Ovary (tissue), 10 donors: ENCODE measurements at places on chromosomes 6 and 20. TPM values are rescaled to one million over a fixed set of nuclear protein-coding genes. Genes with fewer than 3 reads are reported as not detected.

- peak overlapping the region; percentile 72 for H3K4me3 ChIP-seq
- H3K4me1 ChIP-seq = peaks cover 9% of the 10 kb centered on the region
- H3K27ac ChIP-seq = peak overlapping the region; percentile 97
- DNase-seq = peak; percentile 17
Measured at GRCh38 chr20:36572701-36573102, 695 bp upstream of the TGIF2 start.

- H3K36me3 ChIP-seq = no peaks in the 10 kb centered on the region
- no peaks in the 10 kb centered on the region for H3K4me1 ChIP-seq
- no peak for DNase-seq
- H3K27ac ChIP-seq = no peak overlapping the region
- no peak overlapping the region for H3K4me3 ChIP-seq
- H3K27me3 ChIP-seq = no peaks in the 10 kb centered on the region
Measured at GRCh38 chr6:72267470-72267869, 354.4 kb upstream of the KCNQ5 start.

- no peaks in the 10 kb centered on the region for H3K27me3 ChIP-seq
- no peak overlapping the region for H3K27ac ChIP-seq
- DNase-seq = no peak
- H3K4me1 ChIP-seq = no peaks in the 10 kb centered on the region
- H3K4me3 ChIP-seq = no peak overlapping the region
- H3K36me3 ChIP-seq = no peaks in the 10 kb centered on the region
Measured at GRCh38 chr6:85389151-85389797, 60.6 kb upstream of the NT5E start.

Gene WFDC12
- not detected for total RNA-seq

Gene GNRH2
- 1.2 TPM for total RNA-seq

Gene SYCP2L
- total RNA-seq = 1.2 TPM

DNA sequence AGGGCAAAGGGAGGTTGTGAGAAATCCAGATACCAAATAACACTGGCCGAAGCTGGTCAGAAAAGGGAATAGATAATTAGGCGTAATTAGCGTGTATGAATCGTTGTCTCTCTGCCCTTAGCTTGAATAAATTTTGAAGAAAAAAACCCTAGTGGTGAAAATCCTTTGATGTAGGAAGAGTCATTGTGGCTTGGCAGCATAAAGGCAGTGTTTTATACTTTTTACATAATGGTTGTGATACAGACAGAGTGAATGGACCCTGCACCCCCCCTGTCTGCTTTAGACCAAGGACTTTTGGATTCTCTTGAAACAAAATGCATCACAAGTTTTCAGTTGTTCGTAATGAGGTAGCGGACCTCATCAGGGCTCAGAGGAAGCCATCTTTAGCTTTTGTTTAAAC is 126.5 kb downstream of the AFG1L start:
- DNase-seq = no peak
- H3K36me3 ChIP-seq = no peaks in the 10 kb centered on the region
- no peak overlapping the region for H3K4me3 ChIP-seq
- H3K4me1 ChIP-seq = no peaks in the 10 kb centered on the region
- no peak overlapping the region for H3K27ac ChIP-seq

- H3K27me3 ChIP-seq = no peaks in the 10 kb centered on the region
- H3K36me3 ChIP-seq = no peaks in the 10 kb centered on the region
- H3K4me3 ChIP-seq = no peak overlapping the region
- no peak for DNase-seq
Measured at GRCh38 chr6:34093854-34094430, 51.9 kb downstream of the GRM4 start.

DNA sequence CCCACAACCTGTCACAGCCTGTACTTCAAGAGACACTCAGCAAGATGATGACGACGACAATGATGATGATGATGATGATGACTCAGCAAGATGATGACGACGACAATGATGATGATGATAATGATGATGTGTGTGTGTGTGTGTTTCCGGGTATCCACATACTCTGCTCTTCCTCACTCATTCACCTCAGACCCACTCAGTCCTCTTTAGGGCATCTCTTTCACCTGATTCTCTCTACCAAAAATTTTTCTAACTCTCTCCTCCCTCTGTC is 1.2 kb upstream of the EIF6 start:
- H3K36me3 ChIP-seq = no peaks in the 10 kb centered on the region
- no peak overlapping the region for H3K4me3 ChIP-seq
- H3K27ac ChIP-seq = no peak overlapping the region
- H3K4me1 ChIP-seq = peaks cover 6% of the 10 kb centered on the region
- no peaks in the 10 kb centered on the region for H3K27me3 ChIP-seq

Gene PMEPA1
- total RNA-seq = 22.6 TPM

GRCh38 chr6:31829633-31830283 is 2.2 kb downstream of the HSPA1B start:
- no peak overlapping the region for H3K27ac ChIP-seq
- H3K27me3 ChIP-seq = no peaks in the 10 kb centered on the region
- H3K4me1 ChIP-seq = peaks cover 10% of the 10 kb centered on the region
- no peaks in the 10 kb centered on the region for H3K36me3 ChIP-seq
- no peak for DNase-seq

Gene ENPP4
- total RNA-seq = 3.4 TPM

Gene GPX6
- not detected for total RNA-seq

- DNase-seq = no peak
- H3K27ac ChIP-seq = no peak overlapping the region
- H3K4me1 ChIP-seq = no peaks in the 10 kb centered on the region
- no peaks in the 10 kb centered on the region for H3K27me3 ChIP-seq
Measured at GRCh38 chr20:20063941-20064702, 11.8 kb downstream of the CFAP61 start.

DNA sequence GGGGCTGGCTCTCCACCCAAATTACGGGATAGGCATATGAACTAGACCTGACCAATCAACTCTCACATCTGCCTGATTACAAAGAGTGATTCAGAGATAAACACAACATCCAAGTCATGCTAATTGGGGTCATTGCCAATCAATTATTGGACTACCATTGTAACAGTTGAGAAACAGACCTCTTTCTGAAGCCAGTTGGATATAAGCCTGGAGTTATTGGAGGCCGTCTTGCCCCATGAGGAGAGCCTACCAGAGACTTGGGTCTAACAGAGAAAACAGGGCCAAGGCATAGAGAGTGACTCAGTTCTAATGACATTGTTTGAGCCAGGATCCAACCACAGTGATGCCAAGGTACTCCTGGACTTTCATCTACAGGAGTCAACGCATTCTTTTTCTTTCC is 39.4 kb upstream of the HIVEP2 start:
- no peak for DNase-seq
- no peaks in the 10 kb centered on the region for H3K4me1 ChIP-seq
- no peak overlapping the region for H3K4me3 ChIP-seq
- H3K27me3 ChIP-seq = no peaks in the 10 kb centered on the region
- H3K36me3 ChIP-seq = no peaks in the 10 kb centered on the region

Gene ADAM33
- total RNA-seq = 31.7 TPM

Gene BTBD3
- total RNA-seq = 21.8 TPM

Gene RAE1
- total RNA-seq = 22.5 TPM

DNA sequence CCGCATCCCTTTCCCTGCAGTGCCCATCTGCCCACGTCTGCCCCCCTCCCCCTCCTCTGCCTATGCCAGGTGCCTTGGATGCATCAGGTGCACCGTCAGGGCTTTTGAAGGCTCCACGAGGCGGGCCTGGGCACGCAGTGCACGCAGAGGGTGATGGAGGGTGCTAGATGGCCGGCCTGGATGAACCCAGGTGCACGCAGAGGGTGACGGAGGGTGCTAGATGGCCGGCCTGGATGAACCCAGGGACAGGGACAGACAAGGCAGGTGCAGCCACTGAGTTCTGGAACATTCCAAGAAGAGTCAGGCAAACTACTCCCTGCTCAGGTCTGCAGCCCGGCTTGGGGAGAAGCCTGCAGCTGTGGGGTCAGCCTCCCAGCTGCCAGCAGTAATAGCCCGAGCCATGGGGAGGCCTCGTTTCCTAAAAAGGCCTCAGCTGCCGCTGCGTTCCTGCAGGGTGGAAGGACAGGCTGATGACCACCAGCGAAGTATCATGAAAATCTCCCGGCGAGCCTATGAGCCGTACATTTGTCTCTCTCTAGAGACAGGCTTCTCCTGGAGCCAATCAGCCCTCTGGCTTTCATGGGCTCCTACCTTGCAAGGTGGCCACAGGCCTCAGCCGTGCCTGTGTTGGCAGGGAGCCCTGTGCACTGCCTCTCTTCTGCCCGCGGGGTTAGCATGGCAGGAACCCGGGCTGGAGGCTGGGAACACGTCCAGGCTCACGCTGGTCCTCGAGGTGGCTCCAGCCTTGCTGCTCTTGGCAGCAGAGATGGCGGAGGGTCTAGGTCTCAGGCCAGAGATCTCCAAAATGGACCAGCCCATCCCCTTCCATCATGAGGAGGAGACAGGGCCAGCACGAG is 29.6 kb downstream of the NTSR1 start:
- no peak overlapping the region for H3K27ac ChIP-seq
- H3K27me3 ChIP-seq = no peaks in the 10 kb centered on the region
- no peaks in the 10 kb centered on the region for H3K4me1 ChIP-seq
- H3K4me3 ChIP-seq = no peak overlapping the region
- peak; percentile 9 for DNase-seq

DNA sequence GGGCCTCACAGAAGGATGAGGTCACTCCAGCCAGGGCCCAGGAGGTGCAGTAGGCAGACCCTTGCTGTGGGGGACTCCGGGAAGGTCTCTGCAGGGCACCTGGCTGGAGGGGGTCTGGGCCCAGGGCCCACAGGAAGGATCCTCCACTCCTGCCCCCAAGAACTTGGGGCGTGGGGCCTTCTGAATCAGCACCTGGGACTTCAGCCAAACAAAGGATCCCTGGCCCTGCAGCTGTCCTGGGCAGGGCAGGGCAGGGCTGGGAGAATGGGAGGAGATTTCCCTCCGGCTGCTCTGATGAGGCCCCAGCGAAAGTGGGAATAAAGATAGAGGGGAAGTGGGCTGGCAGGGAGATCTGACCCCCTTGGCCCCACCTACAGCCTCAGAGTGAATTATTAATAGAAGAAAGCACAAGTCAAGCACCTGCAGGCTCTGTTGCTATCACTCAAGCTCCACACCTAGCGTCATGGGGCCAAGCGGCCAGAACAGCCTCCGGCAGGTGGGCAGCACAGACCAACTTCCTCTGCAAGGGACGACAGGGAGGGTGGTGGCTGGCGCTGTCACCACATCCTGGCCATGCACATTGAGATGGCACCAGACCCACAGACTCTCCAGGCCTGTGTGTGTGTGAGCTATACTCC is 61.6 kb upstream of the MRPS10 start:
- H3K36me3 ChIP-seq = no peaks in the 10 kb centered on the region
- no peak overlapping the region for H3K4me3 ChIP-seq
- peak; percentile 58 for DNase-seq
- peak overlapping the region; percentile 29 for H3K27ac ChIP-seq
- H3K27me3 ChIP-seq = no peaks in the 10 kb centered on the region
- peaks cover 25% of the 10 kb centered on the region for H3K4me1 ChIP-seq

- no peak for DNase-seq
- H3K4me3 ChIP-seq = no peak overlapping the region
- no peaks in the 10 kb centered on the region for H3K4me1 ChIP-seq
- no peaks in the 10 kb centered on the region for H3K27me3 ChIP-seq
- H3K36me3 ChIP-seq = no peaks in the 10 kb centered on the region
- no peak overlapping the region for H3K27ac ChIP-seq
Measured at GRCh38 chr6:112061605-112062004, 7.7 kb downstream of the CCN6 start.

Gene LIME1
- total RNA-seq = 21.6 TPM

GRCh38 chr20:37958856-37959520 is 56.1 kb downstream of the VSTM2L start:
- no peaks in the 10 kb centered on the region for H3K27me3 ChIP-seq
- no peaks in the 10 kb centered on the region for H3K36me3 ChIP-seq
- H3K27ac ChIP-seq = no peak overlapping the region
- H3K4me3 ChIP-seq = no peak overlapping the region
- H3K4me1 ChIP-seq = no peaks in the 10 kb centered on the region
- DNase-seq = no peak

- H3K36me3 ChIP-seq = no peaks in the 10 kb centered on the region
- no peaks in the 10 kb centered on the region for H3K27me3 ChIP-seq
- H3K4me1 ChIP-seq = peaks cover 6% of the 10 kb centered on the region
- no peak overlapping the region for H3K4me3 ChIP-seq
Measured at GRCh38 chr6:16392010-16392409, 153.6 kb downstream of the GMPR start.

GRCh38 chr6:73286752-73287151 is 23.8 kb upstream of the KHDC1 start:
- H3K27me3 ChIP-seq = no peaks in the 10 kb centered on the region
- H3K4me3 ChIP-seq = no peak overlapping the region
- no peak overlapping the region for H3K27ac ChIP-seq
- H3K36me3 ChIP-seq = no peaks in the 10 kb centered on the region

DNA sequence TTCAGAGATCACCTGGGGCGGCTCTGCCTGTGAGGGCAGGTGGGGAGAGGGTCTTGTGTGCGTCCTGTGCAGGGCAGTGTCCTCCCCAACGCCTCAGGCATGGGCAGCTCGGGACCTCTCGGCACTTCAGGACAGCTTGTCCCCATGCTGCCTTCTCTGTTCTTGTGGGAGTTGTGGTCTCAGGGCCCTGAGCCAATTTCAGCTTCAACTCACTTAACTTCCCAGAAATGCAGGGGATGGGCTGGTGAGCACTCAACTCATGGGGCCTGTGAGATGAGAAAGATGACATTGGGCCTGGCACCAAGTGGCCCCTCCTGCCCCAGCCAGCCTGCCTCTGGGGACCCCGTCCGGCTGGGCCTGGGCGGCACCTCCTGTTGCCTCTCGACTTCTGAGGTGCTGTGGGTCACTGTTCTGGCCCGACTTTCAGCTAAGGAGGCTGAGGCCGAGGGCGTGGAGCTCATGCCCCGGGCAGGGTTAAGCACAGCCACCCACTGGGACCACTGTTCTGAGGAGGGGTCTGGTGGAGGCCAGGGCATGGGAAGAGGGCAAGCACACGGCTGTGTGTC is 6.7 kb downstream of the RGS19 start:
- H3K4me1 ChIP-seq = no peaks in the 10 kb centered on the region
- no peak overlapping the region for H3K27ac ChIP-seq
- no peaks in the 10 kb centered on the region for H3K36me3 ChIP-seq
- H3K4me3 ChIP-seq = no peak overlapping the region
- DNase-seq = no peak

Gene PKIB
- 0.86 TPM for total RNA-seq

Gene APOM
- total RNA-seq = 2.0 TPM

Gene TUBE1
- total RNA-seq = 53.0 TPM

Gene ARMH2
- not detected for total RNA-seq

- no peak overlapping the region for H3K27ac ChIP-seq
- no peak for DNase-seq
- no peaks in the 10 kb centered on the region for H3K27me3 ChIP-seq
- H3K36me3 ChIP-seq = no peaks in the 10 kb centered on the region
Measured at GRCh38 chr20:62378215-62378614, 8.7 kb upstream of the RPS21 start.
